ENCODE measurements at places on chromosomes 12 and 14.

- peak; percentile 17 for DNase-seq
Observed at GRCh38 chr12:111034083-111034885, 113.9 kb upstream of the MYL2 start.

- no peak for DNase-seq
Observed at GRCh38 chr12:116174006-116174405, 103.5 kb downstream of the MED13L start.

- no peak for DNase-seq
Observed at GRCh38 chr12:86838711-86839110, 582.5 kb upstream of the MGAT4C start.

GRCh38 chr12:29611906-29612305, 114.4 kb upstream of the OVCH1 start:
- DNase-seq: no peak

DNA sequence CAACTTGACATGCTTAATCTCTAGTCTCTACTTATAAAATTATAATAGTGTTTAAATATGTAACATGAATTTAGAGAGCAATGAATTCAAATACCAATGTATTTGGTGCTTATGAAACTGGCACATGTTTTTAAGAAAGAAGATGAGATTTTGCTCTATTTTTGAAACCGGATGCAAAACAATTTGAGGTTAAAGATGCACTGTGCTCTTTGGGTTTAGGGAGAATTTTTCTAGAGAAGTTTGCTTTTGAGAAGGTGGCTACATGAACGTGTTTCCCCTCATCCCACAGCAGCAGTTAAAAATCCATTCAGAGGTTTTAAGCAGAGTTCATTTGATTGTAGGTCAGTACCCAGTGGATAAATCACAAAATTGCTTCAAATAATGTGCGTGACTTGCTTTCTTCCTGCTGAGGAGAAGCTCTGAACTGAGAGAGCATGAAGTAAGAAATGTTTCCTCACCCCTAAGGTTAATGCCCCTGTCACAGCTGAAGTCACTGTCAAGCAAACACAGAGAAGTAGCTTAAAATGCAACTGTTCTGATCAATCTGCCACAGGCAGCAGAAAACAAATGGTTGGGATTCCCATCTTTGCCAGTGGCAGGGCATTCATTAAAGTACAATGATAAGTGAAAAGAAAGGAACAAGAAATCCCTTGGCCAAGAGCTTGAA, 241.9 kb upstream of the SYT1 start:
- DNase-seq: no peak

GRCh38 chr12:3049611-3050249, 27.4 kb upstream of the TSPAN9 start:
- no peak for DNase-seq

- DNase-seq: no peak
Observed at GRCh38 chr12:95522692-95523091, 28.6 kb downstream of the USP44 start.

- no peak for DNase-seq
Observed at GRCh38 chr12:15982471-15982870, 71.3 kb downstream of the DERA start.

DNA sequence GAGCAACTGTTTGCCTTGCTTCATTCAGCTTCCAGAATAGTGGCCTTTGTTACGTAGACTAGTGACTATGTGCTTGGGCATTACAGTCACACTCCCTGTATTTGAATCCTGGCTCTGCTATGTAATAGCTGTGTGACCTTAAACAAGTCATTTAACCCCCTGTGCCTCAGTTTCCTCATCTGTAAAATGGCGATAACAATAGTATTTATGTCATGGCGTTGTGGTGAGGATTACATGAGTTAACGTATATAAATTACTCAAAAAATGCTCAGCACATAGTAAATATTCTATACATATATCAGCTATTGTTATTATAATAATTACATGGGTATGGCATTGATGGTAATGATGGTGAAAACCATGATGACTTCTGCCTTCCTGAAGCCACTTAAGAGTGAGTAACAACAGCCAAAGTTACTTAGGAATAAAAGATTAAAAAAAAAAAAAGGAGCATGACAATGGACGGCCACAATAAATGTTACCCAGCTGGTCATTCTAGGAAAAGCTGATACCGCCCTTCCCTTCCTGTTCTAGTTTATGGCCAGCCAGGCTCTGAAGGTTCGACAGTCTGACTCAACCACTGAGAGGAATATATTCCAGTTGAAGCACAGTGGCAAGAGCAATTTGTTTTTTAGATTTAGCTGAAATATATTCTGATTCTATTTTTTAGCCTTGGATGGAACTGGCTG, 9.9 kb upstream of the ADIPOR2 start:
- DNase-seq: no peak

- DNase-seq: peak; percentile 61
Observed at GRCh38 chr14:34713681-34714319, 593 bp downstream of the CFL2 start.

DNA sequence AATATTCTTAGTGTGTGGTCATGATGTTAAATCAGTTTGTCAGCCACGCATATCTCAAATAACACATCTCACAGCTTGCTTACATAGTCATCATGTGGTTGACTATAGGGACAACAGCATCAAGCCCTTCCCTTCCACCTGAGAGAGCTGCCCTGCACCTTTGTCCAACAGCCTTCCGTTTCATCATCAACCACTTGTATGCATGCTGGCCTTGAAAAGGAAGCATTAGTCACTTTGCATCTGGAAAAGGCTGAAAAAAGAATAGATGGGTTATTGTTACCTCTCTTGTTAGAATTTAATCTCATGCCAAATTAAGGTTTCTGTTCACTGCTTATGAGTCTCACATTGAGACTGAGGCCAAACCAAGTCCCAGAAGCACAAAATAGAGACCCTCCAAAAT, 1586.5 kb upstream of the SEL1L start:
- no peak for DNase-seq

GRCh38 chr14:60893911-60894310, 87.0 kb downstream of the TRMT5 start:
- DNase-seq: no peak

- peak; percentile 18 for DNase-seq
Observed at GRCh38 chr14:60509438-60510253, 700 bp downstream of the SIX6 start.

- no peak for DNase-seq
Observed at GRCh38 chr12:127149226-127149964, 1117.6 kb upstream of the TMEM132C start.

DNA sequence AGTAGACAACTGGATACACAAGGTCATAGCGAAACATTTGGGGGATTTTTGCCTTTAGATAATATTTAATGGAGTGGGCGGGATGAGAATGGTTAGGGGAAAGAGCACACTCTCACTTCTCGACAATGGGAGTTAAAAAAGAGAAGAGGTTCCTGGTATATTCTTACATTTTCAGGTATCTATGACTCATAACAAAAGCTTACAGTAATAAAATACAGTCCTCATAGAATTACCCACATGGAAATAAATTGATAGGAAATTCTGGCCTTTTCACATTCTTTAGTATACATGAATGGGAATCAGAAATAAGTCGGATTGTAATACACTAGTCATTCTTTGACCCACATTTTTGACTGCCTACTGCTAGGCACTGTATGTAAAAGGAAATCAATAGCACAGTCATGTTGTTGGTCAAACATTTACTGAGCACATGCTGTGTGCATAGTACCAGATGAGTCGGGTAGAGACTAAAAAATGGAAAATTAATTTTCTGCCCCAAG, 8.2 kb upstream of the CRADD start:
- DNase-seq: no peak

GRCh38 chr12:57850854-57851430, 4.4 kb upstream of the CTDSP2 start:
- DNase-seq: peak; percentile 35

GRCh38 chr12:3135522-3136461, 58.6 kb downstream of the TSPAN9 start:
- DNase-seq: peak; percentile 46

DNA sequence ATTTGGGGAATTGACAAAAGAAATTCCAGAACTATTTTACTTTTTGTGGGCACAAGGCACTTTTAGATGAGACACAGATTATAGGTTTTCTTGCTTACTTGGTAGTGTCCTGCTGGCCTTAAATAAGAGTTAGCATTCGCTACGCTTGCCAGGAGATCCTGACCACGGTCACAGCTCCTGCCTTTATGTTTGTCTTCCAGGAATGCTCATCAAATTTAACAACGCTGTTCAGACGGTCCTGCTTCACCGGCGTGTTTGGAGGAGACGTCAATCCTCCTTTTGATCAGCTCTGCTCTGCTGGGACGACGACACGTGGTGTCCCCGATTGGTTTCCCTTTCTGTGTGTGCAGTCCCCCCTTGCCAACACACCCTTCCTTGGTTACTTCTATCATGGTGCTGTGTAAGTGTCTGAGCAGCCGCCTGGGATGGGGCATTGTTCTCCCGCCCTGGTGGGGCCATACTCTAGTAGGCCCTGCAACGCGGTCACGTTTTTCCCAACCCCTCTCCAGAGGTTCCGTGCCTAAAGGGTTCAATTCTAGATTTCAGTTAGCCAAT, 15.8 kb downstream of the TCTN2 start:
- DNase-seq: no peak

GRCh38 chr14:92404018-92404417, 81.1 kb downstream of the SLC24A4 start:
- DNase-seq: no peak

DNA sequence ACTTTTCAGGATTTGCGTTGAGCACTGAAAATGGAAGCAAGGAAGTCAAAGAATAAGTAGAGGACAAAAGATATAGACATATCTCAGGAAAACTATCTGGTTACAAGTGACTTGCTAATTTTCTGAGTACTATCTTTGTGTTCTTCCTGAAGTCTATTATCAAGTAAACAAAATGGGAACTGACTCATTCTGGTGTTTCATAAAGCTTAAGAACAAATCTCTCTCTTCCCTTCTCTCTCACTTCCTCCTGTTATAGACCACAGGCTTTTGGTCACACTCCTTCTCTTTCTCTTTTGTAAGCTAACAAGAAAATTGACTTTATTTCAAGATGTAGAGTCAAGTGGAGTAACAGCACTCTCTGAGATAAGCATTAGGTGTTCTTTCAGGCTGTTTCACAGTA, 406.6 kb upstream of the SYT1 start:
- no peak for DNase-seq

DNA sequence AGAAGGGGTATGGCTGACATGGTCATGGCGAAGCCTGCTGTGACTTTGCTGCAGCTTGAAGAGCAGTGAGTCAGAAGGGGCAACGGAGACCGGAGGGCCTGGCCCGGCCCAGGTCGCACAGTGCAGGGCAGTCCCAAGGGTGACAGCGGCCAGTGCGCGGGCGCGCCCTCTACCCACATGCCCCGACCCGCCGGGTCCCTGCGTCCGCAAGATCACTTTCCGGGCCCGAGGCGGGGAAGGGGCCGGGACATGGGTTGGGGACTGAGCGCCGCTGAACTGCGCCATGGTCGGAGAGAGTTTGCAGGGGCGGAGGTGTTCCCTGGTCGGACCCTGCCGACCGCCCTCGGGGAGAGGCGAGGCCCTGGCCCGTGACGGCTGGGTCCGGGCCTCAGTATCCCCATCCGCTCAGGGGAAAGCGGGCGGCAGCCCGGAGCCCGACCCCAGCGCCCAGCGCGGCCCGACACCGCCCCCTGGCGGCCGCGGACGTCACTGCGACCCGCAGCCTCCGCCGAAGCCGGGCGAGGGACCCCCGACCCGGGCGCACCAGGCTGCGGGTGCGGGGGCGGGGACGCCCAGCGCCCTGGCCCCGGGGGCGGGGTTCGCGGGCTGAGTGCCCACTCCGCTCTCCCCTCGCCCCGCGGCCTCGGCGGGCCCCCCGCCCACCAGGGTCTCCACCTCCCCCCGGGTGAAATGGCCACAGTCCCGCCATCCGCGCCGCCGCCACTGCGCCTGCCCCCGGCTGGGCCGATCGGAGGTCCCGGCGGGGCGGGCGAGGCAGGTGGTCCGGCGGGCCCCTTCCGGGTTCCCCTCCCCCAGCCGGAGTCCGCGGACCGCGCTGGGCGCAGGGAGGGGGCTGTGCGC, 7.2 kb upstream of the ANKRD9 start:
- DNase-seq: peak; percentile 69
